Cortex of kidney (tissue), 1 donor: ENCODE measurements at places on chromosomes 7 and 10.

- no peak for DNase-seq
These were observed 49.0 kb upstream of the CALD1 start for GRCh38 chr7:134730411-134730829.

DNA sequence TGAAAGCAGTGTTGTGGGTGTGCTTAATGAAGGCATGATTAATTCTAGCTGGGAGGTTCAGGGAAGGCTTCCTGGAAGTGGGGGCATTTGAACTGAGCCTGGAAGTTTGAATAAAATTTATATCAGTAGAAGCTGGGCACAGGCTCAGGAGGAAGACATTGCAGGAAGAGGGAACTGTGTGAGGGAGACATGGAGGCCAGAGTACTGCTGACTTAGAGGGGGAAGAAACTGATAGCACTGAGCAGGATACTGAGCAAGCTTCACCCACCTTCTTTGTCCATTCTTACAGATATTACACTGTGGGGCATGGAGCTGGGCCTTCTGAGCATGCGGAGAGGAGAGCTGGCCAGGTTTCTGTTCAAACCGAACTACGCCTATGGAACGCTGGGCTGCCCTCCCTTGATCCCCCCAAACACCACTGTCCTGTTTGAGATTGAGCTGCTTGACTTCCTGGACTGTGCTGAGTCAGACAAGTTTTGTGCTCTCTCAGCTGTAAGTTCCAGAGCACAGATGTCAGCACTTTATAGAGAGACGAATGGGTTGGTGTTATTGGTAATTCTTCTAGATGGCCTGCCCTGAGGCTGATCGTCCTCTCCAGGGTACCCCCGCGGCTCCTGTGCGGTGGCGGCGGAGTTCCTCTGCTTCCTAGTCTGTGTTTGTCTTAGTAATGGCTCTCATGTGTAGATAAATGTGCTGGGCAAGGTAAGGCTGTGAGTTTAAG, 2.1 kb downstream of the FKBP6 start:
- DNase-seq: no peak

DNA sequence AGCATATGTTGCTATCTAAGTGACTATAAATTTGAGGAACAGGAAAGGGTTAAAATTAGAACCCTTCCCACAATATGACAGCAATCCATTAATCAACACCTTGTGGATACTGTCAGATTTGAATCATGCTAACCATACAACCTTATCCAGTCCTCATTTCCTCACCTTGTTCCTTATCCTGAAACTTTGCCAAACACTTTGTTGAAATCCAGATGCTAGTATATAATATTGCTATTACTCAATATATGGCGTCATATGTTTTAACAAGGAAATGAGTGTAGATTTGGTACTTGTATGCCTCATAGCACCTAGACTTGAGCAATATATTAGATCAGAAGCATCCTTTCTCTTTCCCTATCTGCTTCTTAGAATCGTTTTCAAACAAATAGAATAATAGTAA, 66.3 kb upstream of the SLC25A13 start:
- DNase-seq: no peak

- DNase-seq: no peak
These were observed 2.4 kb upstream of the PTN start for GRCh38 chr7:137345799-137346449.

GRCh38 chr7:155124706-155125105, 54.6 kb downstream of the HTR5A start:
- DNase-seq: no peak

DNA sequence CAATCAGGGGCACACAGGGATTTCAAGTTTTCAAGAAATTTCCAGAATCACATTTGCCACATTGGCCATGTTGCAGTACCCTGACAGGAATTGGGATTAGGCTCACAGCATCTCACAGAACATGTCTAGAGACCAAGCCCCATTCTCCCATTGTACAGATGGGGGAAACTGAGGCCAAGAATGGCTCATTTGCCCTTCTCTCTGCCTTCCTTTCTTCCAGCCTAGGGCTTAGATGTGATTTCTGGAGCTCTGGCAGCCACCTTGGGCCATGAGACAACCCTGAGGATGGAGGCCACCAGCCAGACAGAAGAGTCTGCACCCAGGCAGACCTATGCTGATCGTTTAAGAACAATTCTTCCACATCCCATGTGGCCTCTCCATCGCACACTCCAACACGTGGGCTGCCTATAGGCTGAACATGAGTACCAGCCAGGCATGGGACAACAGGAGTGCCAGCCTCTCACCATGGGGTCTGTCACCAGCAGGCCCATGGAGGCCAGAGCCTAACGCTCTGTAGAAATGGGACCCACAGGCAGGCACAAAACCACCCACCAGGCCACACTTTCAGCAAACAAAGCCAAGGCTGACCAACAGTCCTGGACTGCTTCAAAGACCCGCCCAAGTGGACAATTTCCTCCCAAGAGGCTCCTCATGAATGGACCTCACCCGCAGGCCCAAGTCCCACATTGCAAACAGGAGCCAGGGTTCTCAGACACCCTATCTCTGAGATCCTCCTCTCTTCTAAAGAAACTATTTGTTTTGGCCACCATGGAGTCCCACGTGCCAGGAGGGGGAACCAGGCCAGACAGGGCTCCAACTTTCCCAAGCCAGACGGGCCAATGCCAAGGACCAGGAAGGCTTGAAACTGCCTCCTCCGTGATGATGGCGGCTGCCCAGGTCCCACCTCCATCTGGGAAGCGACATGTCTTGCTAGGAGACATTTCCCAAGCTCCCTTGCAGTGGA, 20.7 kb downstream of the PDGFA start:
- DNase-seq: no peak

DNA sequence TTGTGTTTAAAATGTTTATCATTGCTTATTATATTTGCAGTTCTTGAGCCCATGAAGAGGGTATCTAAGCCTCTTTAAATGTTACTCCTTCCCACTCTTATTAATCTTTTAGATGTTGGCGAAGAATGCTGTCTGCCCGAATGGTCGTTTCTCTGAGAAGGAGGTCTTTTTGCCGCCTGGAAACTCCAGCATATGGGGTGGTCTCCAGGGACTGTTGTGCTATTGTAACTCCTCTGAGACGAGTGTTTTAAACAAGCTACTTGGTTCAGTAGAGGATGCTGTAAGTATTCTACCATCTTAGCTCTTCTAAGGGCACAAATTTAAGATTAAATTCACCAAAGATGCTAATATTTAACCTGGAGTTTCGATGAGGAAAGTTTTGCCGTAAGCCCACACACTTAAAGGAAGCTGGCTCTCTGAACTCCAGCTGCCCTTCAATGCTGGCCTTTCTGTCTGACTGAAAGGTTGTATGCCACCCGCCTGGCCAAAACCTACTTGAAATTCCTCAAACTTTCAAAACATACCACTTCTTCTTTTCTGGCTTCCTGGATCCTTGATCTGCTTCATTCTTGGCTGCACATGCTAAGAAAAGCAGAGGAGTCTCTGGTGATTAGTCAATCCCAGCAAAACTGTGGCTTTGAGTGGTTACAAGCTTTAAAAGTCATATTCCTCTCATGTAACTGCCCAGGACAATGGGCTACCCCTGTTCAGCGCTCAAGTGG, 74.7 kb downstream of the ABCA13 start:
- DNase-seq: no peak

DNA sequence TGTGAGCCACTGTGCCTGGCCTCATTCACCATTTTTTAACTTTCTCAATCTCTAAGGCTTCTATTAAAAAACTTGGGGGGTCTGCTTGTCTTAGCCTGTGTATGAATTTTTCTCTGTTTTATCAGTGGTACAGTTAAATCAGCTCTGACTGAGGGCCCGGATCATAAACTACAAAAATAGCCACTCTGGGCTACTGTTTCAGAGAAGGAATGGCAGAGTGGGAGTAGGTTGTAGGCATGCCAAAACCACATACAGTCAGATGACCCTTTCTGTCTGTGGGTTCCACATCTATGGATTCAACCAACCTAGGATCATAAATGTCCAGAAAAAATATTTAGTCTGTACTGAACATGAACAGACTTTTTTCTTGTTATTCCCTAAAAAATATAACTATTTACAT, 21.3 kb downstream of the TBC1D12 start:
- no peak for DNase-seq

GRCh38 chr10:126638542-126638941, 32.0 kb downstream of the C10orf90 start:
- DNase-seq: no peak

- DNase-seq: no peak
These were observed 19.4 kb downstream of the ZMIZ2 start for GRCh38 chr7:44767912-44768627.

DNA sequence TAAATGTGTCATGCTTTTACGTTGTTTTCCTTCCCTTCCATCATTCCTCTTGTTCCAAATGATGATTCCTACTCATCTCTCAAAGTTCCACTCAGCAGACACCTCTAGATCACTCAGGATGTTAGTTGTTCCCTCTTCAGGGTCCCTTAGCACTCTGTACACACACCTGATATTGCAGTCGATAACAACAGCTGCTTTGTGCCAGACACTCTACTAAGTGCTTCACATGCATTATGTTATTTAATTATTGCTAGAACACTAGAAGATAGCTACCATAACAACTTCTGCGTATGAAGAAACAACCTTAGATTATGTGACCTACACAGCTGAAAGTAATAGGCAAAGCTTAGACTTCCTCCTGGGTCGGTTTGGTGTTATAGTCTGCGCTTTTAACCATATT, 29.6 kb downstream of the PCBD1 start:
- DNase-seq: no peak

DNA sequence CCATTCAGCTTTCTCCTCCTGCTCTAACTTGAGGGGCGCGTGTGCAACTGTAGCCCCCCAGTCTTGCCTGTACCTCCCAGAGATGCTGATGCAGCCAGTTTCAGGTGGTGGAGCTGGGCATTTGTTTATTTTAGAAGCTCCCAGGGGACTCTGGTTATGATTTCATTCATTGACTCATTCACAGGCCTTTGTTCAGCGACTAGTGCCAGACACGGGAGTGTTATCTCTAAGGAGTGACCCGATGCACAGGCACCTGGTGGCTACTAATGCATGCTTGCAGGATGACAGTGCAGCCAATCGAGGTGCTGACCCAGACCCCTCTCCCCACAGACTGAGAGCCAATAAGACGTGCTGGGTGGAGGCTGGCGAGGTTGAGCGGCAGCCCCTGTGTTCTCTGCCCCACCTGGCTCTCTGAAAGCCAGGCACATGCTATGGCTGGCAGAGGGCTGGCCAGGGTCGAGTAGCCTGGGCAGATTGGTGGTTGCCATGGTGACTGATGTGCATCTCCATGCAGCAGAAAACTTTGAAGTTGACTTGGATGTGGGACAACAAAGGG, 19.7 kb upstream of the SLC18A2 start:
- DNase-seq: no peak

DNA sequence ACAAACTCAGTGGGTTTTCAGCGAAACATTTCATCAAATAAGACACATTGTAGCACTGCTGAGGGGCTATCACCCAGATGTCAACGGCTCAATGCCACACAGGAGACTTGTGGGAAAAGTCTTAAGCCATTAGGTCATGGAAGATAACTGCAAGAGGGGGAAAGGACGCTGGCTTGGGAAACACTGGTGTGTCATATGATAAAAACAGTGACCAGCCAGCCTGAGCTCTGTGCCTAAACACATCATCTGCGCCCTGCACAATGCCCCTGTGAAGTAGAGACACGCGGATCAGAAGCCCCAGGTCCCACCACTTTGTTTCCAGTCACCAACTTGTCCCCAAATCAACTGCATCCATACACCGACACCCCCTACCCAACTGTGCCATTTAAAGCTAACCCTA, 116.7 kb downstream of the TNS3 start:
- no peak for DNase-seq

DNA sequence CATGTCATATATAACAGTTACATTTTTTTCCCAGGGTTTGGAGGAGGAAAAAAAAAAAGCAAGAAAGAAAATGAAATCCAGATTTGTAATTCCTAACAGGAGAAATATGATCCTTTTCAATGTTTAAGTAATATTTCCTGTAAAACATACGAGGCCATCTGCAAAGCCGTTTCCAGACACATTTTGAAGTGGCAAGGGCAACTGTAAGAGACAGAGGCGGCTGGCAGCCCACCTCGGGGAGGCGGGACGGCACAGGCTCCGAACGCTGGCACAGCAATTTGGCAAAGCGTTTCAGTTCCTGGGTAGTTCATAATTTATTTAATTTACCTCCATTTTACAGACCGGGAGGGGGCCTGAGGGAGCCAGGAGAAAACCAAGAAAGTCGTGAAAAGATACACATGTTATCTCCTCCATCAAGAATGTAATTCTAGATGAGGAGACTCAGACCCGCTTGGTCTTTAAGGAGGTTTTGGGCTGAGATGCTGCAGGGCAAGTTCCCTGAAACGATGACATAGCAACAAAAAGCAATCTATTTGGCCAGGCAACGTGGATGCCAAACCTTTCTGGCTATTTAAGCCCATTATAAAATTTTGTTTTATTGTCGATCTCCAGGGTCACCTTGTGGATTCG, 448.5 kb upstream of the MKI67 start:
- DNase-seq: no peak

- no peak for DNase-seq
These were observed 32.9 kb upstream of the SDK1 start for GRCh38 chr7:3267966-3268690.

DNA sequence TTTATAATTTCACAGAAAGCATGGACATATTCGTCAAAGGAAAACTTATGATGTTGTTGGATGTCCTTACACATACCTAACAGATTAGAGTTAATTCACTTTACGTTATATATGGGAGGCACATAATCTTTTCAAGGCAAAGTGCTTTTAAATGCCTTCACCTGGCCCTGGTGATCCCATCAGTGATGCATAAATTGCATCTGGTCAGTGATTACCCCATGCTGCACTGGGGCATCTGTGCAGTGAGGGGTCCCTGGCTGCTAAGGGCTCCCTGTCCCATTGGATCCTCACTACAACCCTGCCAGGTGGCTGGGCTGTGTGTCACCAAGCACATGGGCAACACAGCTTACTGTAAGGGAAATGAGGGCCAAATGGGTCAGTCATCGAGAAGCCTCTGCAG, 441.1 kb downstream of the RPS24 start:
- DNase-seq: no peak

DNA sequence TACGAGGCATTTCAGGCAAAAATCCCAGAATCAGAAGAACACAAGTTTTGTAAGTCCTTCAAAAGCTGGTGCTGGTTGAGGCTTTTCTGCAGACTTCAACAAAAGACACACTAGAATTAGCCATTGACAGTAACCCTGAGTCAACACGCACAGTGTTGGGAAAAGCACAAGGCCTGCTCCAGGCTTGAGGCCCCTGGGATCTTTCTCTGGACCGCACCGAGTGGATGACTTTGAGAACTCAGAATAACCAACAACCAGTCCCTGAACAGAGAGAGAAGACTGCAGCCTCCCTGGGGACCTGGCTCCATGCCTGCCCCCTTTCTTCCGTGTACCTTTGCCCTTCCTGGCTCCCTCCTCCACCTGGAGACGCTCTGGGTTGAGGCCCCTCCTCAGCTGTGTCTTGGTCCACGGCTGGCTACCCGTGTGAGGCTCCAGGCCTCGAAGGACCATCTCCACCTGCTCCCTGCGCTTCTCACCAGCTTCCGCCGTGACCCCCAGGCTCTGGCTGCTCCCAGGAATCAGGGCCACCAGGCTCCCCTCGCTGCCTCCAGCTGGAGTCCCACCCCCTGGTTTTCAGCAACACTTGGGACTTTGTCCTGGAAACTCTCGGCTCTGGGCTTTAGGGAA, 28.4 kb downstream of the DIP2C start:
- no peak for DNase-seq
